ENCODE measurements at places on chromosomes 4 and X.

- DNase-seq = no peak
Observed at GRCh38 chr4:7872264-7872771, 67.3 kb downstream of the AFAP1 start.

GRCh38 chrX:103818842-103819619, 13.0 kb downstream of the RAB9B start:
- peak; percentile 6 for DNase-seq

DNA sequence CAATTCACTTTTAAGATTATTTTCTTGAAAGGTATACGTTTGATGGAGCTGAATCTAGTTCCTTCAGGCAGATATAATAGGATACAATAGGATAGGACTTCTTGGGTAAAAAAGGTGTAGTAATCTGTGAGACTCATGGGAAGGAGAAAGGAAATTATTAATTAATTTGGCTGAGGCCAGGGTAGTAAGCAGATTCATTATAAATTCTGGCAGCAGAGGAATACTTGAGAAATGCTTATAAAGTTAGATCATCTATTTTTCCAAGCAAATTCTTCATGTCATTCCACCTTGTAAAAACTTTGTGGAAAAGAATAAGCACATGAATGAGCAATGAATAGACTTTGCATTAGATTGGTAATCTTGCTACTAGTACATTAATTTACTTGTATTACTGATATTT, 46.9 kb downstream of the GYPE start:
- DNase-seq = no peak

DNA sequence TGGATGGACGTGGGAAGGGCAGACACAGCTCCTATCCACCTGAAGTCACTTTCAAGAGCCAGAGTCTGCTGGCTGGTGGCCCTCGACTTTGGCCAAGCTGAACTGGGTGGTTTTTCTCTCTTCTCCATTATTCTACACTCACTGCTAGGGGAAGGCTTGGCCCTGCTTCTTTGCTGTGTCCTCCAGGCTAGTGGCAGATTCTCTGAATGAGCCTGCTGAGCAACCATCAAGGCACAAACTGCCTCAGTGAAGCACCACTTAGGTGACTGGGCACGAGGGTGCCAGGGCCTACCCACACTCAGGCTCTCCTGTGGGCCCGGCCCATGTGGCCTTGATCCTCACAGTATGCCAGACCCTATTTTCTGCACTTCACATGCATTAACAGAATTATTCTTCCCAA, 92.0 kb downstream of the PJA1 start:
- no peak for DNase-seq

- no peak for DNase-seq
Observed at GRCh38 chrX:110132450-110133114, 129.7 kb downstream of the TMEM164 start.

DNA sequence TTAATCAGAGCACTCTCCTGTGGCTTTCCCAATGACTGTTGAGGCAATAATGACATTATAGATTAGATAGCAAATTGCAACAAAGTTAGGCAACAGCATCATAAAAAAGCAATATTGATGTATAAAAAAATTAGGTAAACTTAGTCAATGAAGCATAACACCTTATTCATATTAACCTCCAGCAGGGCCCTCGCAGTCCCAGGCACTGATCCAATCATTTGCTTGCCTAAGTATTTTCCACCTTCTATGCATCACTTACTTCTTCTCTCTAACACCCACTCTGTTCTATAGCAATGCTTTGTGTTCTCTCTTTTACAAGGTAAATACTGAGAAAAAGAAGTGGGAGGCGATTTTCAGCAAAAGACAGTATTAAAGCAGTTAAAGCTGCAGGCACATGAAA, 833.5 kb upstream of the ADGRL3 start:
- DNase-seq = no peak

DNA sequence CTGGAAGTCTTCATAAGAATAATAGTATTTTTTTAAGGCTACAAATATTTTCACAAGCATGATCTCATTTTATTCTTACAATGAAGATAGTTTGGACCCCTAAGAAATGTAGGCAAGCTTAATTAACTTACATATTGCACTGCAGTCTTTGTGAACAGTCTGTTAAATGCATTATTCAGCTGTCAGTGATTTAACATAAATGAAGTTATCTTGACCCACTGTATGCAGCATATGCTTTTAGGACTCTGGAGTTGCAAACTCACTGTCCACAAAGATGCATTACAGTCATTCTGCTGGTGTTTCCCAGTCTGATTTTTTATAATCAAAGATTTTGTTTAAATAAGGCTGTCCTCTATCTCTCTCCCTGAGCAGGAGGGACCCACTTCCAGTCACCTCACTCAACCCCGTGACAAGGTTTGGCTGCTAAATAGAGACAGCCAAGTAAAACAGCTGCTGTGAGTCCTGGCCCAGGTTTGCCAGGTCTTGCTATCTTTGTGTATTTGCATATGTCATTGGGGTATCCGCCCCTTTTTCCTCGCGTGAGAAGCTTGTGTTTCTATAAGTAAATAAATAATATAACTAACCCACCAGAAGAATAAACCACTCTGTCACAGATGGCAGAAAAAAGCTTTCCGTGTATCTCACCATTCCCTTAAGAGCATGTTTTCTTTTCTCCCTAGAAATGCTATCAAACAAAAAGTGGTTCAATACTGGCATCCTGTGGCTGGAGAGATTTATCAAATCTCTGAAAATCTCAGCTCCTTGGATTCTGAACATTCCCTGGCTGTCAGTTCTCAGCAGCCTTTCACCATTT, 67.0 kb downstream of the SLC7A11 start:
- DNase-seq = no peak

DNA sequence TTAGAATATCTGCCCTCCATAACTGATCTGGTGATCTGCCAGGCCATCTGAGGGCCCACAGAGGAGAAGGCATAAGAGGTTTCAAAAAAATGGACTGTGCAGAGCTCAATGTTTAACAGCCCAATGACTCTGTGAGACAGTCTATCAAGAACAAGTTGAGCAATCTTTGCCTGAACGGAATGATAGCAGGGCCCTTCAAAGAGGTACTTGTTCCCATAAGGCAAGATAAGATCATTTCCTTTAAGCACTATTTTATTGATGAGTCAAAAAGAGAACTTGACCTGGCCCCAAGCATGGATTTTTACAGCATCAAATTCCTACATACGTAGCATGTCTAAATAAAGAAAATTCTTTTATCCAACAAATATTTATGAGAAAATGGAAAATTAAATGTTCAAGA, 182.8 kb downstream of the IDS start:
- no peak for DNase-seq

GRCh38 chr4:39614487-39615162, 24.0 kb downstream of the SMIM14 start:
- no peak for DNase-seq

GRCh38 chr4:161680146-161680545, 483.7 kb downstream of the FSTL5 start:
- no peak for DNase-seq

DNA sequence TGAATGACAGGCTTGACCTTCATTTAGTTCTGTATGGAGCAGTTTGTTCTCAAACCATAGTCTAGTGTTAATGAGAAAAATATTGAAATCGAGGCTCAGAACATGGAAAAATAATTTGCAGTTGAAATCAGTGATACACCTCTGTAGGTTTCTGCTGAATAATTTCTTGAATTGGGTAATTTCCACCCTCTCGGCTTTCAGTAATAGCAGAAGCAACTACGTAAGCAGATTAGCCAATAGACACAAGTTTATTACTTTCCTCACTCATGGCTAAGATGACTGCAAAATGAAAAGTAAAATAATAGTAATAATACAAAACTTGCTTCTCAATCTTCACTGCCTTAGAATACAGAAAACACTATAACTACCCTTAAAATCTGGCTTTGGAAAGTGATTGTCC, 46.0 kb downstream of the USP38 start:
- DNase-seq = peak; percentile 20

GRCh38 chrX:318068-318738, 393 bp downstream of the GTPBP6 start:
- peak; percentile 99 for DNase-seq

- DNase-seq = no peak
Observed at GRCh38 chr4:87559090-87559837, 30.1 kb upstream of the SPARCL1 start.

- DNase-seq = no peak
Observed at GRCh38 chr4:185238215-185238681, 28.9 kb downstream of the SNX25 start.

GRCh38 chr4:6475492-6476020, 3.1 kb upstream of the PPP2R2C start:
- DNase-seq = no peak

DNA sequence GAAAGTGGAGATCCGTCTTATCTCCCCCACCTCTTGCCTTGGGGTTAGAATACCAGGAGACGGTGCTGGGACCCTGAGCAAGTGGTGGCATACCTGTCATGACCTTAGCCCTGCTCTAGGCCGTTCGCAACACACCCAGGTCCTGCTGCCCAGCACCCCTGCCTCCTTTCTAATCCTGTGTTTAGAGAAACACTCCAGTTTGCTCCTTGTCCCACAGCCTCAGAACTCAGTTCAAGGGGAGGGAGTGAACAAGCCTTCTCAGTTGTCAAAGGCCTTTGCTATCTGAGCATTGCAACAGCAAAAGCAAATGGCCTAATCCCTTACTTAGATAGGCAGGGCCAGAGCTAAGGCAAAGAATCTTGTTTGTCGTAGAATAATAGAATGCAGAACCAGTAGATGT, 67.9 kb downstream of the CHRNA9 start:
- DNase-seq = no peak

DNA sequence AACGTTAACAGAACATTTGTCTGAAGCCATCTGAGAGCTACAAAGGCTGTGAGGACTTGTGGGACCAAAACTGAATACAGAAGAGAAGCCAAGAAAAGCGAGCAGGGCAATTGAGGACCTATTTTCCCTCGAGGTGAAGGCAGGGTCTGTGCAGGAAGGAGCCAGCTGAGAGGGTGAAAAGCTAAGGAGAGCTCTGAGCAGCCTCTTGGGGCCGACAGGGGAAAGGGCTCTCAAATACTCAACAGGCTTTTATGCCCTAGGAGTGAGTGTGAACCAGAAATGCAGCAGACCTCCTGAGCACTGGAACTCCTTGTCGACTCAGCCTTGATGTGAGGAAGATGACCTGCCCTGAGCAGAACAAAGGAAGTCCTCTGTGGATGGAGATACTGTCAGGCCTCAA, 54.2 kb downstream of the C4orf50 start:
- DNase-seq = no peak

GRCh38 chr4:2406406-2406805, 12.0 kb downstream of the ZFYVE28 start:
- DNase-seq = no peak

DNA sequence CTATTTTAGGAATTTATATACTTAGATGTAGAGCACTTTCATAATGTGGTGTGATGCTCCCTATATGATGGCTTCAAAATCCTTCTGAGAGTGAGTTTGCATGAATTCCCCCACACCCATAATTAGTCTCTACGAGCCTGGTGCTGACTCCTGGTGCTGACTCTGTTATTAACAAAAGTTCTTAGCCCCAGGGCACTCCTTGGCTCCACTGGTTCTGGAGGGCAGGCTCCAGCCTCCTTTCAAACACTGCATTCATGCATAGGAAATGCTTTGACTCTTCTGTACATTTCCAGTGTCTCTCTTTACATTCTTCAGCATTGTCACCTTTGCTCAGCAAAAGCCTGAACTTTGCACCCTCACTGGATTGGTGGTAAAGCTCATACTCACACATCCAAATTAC, 64.0 kb downstream of the LNX1 start:
- no peak for DNase-seq

GRCh38 chr4:42605264-42605663, 51.6 kb downstream of the ATP8A1 start:
- no peak for DNase-seq

GRCh38 chrX:11040996-11041395, 70.1 kb upstream of the HCCS start:
- no peak for DNase-seq

GRCh38 chr4:113692809-113693411, 68.6 kb downstream of the CAMK2D start:
- peak; percentile 56 for DNase-seq

DNA sequence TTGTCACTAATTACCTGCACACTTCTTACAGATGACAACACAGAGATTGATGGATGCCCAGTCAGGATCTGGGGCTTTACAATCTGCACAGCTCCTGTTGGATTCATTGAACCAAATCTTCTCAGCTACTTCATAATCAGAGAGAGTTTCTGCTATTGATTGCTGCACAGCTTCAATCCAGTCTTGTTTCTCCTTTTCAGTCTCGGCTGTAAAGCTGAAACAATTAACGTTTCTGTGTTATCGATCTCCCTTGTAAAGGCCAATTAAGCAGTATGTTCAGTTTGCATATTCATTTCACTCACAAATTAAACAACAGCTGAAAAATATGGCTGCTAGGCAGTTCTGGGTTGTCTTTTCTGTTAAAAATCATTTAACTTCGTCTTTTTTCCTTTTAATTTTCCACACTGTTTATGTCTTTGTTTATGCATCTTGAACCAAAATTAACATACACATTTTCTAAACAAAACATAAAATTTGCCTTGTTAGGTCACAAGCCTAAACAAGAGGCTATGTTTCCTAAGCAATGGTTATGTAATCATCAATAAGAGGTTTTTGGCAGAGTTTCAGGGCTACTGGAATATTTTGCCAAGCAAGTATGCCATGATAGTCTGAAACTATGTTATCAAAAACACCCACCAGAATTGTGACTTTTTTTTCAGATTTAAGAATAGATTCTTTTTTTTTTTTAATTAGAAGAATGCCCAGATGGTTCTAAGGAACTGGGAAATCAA, 79.2 kb downstream of the ARAP2 start:
- DNase-seq = no peak

GRCh38 chr4:79526641-79527565, 118.9 kb upstream of the GK2 start:
- no peak for DNase-seq

- peak; percentile 35 for DNase-seq
Observed at GRCh38 chrX:103941201-103941975, 21.0 kb upstream of the TMSB15B start.

DNA sequence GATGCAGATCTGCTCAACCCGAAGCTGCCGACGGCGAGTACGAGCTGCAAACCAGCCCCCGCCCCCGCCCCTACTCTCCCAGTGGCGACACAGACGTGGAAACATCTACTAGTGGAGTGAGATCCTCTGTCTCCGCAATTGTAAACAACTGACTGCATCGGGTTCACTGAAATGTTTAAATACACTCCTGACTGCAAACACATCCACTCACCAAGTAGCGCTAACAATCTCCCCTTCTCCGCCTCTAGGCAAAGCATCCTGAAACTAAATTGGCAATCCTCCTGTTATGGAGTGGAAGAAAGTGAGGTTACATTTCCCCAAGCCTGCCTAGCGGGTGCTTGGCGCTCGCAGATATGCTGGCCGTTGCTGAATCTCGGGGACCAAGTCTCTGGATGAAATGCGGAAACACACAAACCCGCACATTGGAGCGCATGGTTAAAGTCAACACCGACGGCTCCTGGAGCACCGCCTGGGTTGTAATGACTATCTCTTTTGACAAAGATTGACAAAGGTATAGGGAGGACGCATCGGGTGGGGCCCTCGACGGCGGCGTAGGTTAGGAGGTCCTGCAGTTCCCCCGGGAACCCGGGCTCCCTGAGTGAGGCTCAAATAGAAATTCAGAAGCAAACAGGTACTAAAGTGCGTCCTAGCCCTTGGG, 117.0 kb upstream of the TEX13C start:
- no peak for DNase-seq

GRCh38 chr4:57734104-57734670, 624.0 kb upstream of the IGFBP7 start:
- DNase-seq = no peak

- no peak for DNase-seq
Observed at GRCh38 chrX:29419774-29420553, 795.4 kb upstream of the MAGEB2 start.

- DNase-seq = no peak
Observed at GRCh38 chr4:4782969-4783368, 76.5 kb upstream of the MSX1 start.

- no peak for DNase-seq
Observed at GRCh38 chrX:132953354-132953753, 5.1 kb downstream of the HS6ST2 start.

Measured in suppressor macrophage (primary cell).